Liver (tissue), 10 donors: ENCODE measurements at places on chromosomes 6 and 20. TPM values are rescaled to one million over a fixed set of nuclear protein-coding genes. Genes with fewer than 3 reads are reported as not detected.

The TEAD3 gene
- total RNA-seq, result 5.8 TPM

The BEND3 gene
- 1.7 TPM for total RNA-seq

The RTN4IP1 gene
- total RNA-seq, result 6.9 TPM

The SOX18 gene
- 2.1 TPM for total RNA-seq

The PHACTR1 gene
- 0.92 TPM for total RNA-seq

The BNIP5 gene
- not detected for total RNA-seq

The TLDC2 gene
- total RNA-seq, result not detected

The MMP24 gene
- 0.75 TPM for total RNA-seq

The SLC22A7 gene
- 143 TPM for total RNA-seq

The SPEF1 gene
- not detected for total RNA-seq

The PCSK2 gene
- total RNA-seq, result 0.08 TPM

DNA sequence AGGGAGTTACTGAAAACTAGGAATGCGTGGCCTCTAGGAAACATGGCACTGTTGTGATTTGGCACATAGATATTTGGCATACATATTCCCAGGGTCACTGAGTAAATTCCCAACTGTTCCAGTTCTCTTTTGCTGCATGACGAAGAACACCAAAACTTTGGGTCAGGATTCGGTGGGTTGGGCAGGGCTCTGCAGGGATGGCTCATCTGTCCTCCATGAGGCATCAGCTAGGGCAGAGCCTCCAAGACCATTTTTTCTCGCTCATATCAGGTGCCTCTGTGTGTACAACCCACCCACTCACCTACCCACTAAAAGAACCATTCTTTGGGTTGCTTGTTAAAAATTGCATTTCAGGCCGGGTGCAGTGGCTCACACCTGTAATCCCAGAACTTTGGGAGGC is 57.1 kb downstream of the SSR1 start:
- DNase-seq, result no peak

- DNase-seq, result no peak
Measured at GRCh38 chr20:52987295-52987694, 15.1 kb downstream of the TSHZ2 start.

DNA sequence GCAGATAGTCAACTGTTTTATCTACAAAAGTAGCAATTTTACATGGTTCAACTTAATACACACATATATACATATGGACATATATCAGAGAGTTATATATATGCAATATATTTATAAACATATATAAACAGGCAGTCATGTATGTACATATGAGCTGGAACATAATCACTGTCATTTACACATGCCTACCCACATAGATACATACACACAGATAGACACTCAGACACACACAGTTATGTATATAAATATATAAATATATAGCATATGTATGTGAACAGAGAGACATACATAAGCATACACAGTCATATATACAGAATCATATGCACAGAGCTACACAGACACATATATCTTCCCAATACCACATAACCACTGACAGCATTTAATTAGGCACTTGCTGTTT is 2.2 kb downstream of the WFDC5 start:
- no peak for DNase-seq

DNA sequence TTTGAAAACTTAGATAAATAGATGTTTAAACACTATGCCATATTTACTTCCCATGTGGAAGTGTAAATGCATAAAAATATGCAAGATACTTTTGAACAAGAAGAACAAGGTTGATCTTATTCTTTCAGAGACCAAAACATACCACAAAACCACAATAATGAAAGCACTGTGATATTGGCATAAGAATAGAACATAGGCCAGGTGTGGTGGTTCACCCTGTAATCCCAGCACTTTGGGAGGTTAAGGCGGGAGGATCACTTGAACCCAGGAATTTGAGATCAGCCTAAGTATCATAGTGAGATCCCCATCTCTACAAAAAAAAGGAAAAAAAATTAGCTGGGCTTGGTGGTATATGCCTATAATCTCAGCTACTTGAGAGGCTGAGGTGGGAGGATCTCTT is 66.5 kb downstream of the KCNS1 start:
- no peak for DNase-seq

GRCh38 chr6:21559238-21559637 is 34.3 kb upstream of the SOX4 start:
- DNase-seq, result no peak

- DNase-seq, result no peak
Measured at GRCh38 chr20:48799328-48800105, 28.3 kb downstream of the PREX1 start.

- no peak for DNase-seq
Measured at GRCh38 chr6:36079601-36080000, 50.7 kb upstream of the MAPK13 start.

- DNase-seq, result no peak
Measured at GRCh38 chr6:35152067-35152707, 11.0 kb upstream of the TCP11 start.

DNA sequence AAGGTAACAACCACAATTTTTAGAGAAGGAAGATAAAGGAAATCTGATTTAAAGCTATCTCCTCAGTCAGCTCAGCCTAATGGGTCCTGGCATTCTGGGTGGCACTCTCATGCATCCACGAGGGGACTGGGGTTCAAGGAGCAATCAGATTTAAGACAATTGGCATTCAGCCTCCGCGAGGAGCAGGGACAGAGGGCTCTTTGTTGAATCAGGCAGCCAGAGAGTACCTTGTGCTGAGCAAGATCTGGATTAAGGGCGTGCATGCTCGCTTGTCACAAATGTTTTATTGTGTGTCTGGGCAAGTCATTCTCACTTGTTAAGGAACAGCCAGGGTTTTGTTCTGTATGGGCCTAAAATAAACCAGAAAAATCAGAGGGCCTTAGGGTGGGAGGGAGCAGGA is 475.3 kb upstream of the NRSN1 start:
- no peak for DNase-seq

DNA sequence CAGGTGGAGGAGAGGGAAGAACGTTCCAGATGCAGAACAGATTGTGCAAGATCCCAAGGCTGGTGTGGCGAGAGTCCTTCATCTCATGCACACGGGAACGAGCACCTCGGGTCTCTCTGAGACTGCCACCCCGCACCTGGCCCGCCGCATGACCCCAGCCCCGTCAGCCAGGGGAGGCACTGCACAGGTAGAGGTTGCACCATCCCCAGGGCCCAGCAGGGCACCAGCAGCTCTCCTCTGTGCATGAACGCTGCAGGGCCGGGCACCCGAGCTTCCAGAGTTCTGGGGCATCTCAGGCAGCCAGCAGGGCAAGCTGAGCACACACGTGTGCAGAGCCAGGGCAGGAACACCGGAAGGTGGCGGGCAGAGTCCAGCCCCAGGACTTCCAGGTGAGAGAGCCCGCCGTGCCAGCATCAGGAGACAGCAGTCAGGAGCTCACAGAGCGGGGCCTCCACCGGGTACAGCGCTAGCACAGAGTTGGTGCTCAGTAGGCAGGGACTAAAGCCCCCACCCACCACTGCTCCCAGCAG is 193.2 kb downstream of the TAF4 start:
- DNase-seq, result no peak

DNA sequence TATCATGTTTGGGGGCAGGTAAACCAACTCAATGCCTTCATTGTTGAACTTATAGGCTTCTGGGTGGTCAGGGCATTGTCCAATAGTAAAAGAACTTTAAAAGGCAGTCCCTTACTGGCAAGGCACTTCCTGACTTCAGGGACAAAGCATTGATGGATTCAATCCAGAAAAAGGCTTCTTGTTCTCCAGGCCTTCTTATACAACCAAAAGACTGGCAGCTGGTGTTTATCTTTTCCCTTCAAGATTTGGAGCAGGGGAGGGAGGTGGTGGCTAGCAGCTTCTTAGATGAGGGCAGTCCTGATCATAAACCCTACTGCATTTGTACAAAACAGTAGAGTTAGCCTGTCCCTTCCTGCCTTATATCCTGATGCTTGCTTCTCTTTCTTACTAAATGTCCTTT is 57.5 kb downstream of the NCOA3 start:
- no peak for DNase-seq

DNA sequence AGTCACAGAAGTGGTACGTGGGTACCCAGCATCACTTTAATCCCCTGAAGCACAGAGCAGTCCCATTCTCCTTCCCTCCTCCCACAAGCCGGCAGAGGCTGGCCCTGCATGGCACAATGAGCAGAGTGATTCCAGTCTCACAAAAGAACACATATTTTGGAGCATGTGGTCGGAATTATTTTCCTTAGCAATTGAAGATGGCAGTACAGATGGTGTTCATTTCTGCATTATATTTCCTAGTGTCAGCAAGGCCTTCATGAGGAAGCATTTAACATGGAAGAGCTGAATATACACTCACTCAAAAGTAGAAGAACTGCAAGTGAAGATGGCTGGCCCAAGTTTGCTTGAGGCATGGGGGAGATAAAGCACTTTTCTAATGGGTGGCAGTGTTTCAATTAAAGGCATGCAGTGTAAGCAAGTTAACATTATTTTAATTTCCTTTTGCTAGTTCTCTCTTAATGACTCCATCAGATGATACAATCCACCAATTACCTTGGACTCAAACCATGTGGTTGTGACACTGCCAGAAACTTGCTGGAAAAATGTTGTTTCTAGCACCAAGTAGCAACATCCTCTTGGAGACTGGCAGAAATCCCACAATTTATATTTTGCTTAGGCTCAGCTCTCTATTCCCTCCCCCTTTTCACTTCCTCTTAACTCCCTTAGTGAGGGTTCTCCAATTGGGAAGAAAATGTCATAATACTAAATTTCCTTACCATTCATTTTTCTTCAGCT is 74.4 kb downstream of the ARHGAP18 start:
- DNase-seq, result no peak

GRCh38 chr6:37309046-37309445 is 44.7 kb upstream of the RNF8 start:
- no peak for DNase-seq

DNA sequence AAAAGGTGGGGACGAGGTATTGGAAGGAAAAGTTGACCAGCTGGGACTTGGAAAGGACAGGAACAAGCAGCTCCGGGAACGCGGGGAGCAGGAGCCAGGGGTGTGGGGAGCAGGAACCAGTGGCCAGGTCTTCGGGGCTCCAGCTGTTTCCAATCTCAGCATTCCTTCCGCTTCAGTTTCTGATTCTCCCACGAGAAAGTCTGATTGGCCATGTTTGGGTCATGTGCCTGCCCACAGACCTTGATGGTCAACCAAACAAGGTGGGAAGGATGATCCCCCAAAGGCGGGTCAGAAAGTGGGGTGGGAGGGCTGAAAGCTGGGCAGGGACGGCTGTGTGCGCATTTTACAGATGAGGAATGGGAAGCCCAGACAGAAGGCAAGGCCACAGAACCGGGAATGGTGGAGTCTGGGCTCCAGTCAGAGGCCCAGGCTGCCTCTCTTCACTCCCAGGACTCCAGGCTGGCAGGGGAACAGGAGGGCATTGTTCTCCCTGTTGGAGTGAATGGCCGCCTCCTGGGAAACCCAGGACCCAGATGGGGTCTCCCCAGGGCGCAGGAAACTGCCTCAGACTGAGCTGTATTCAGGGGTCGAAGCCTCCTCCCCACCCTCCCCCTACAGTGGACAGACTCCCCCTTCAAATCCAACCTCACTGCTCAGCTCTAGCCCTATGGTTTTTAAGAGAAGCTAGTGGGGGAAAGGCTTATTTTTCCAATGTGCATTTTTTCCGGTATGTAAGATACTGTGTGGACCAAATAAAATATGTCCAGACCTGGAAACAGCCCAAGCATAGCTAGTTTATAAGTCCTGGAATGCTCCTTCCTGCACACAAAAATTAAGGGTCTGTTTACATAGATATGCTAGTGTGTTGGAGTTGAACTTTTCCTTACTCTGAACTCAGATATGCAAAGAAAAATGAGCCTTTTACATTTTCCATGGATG is 12.2 kb upstream of the PTGIS start:
- DNase-seq, result no peak

DNA sequence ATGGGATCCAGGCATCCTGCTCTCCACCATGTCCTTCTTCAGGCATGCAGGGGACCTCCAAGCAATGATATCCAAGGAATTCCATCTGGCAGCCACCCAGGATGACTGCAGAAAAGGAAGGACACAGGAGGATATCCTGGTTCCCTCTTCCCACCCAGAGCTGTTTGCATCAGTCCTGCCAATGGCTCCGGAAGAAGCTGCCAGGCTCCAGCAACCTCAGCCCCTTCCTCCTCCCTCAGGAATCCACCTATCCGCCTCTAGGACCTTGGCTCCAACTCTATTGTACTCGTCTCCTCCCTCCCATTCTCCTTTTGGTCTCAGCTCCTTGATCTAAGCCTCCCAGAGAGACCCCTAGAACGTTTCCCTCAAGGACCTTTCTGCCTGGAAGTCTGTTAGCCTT is 733 bp upstream of the PSORS1C2 start:
- DNase-seq, result no peak

DNA sequence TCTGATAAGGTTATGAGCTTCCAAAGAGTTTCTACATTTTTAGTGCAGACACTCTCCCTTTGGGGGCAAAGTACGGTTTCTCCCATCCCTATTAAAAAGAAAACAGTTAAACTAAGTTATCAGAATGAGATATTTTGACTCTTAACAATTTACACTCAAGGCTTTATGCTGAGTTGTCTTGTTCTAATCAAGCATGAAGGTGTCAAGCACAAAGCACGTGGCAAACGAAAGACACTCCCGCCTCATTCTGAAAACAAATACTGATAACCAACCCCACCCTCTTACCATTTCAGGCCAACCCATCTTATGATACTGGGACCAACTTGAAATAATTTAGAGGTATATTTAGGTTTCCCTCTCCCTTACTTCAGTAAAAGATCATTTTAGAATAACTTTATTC is 24.3 kb downstream of the OR14J1 start:
- no peak for DNase-seq

- DNase-seq, result no peak
Measured at GRCh38 chr6:14630016-14630415, 512.4 kb downstream of the CD83 start.

GRCh38 chr6:73985891-73986290 is 289.9 kb downstream of the CD109 start:
- DNase-seq, result no peak

DNA sequence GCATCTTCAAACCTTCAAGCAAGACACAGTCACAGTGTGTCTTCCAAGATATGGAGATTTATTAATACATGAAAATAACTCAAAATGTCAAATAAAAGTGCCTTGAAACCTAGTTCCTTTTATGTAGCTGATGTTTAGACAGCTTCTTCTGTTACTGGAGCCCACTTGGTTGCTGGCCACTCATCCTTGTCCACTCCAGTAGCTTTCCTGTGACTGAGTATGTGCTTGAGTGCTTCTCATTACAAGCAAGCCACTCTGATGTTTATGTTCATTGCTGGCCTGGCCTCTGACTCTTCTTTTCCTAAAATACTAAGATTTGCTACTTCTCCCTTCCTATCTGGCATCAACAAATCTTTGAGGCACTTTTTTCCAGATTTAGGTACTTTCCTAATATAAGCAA is 545.2 kb upstream of the MAN1A1 start:
- no peak for DNase-seq

DNA sequence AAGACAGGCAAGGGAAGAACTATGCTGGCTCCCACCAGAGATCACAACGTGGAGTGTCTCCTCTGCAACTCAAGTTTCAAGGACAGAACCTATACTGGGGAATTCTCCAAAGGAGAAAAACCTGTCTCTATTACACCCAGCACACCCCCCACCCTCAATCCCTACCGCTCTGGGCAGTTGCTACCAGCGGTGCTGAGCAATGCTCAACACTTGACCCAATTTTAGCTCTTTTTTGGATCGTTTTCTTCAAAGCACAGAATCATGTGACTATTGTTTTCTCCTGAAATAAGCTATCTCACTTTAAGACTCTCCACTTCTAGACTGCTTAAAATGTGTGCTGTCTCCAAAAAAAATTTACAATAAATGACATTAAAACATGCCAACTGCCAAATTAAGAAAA is 23.3 kb downstream of the MAP7 start:
- no peak for DNase-seq
